AG04449 (cell line): ENCODE measurements at places on chromosomes 6 and 20.

DNA sequence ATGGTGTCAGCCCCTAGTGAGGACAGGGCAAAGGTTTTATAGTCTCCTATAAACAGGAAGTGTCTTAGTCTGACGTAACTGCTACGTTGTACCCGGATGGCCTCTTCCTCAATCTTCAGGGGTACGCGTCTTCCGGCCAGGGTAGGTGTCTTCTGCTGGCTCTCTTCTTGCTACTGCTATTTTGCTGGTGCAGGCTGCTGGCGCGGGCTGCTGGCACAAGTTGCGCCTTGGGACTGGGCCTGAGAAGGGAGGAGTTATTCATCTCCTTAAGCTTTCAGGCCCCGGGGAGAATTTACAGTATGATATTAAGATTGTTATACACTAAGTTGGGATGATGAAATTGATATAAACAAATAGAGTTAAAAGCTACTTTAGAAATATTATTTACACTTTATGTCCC is 74.4 kb downstream of the HDGFL1 start:
- DNase-seq, result no peak

- no peak for DNase-seq
Observed at GRCh38 chr6:25544833-25545232, 107.2 kb upstream of the SCGN start.

GRCh38 chr6:47129129-47129528 is 87.0 kb upstream of the ADGRF1 start:
- no peak for DNase-seq

- no peak for DNase-seq
Observed at GRCh38 chr6:156587071-156587470, 190.1 kb upstream of the ARID1B start.

- no peak for DNase-seq
Observed at GRCh38 chr20:33111306-33111705, 31.9 kb downstream of the BPIFB4 start.

- no peak for DNase-seq
Observed at GRCh38 chr6:36025260-36025931, 955 bp upstream of the SLC26A8 start.

- DNase-seq, result no peak
Observed at GRCh38 chr6:50986319-50986718, 167.6 kb downstream of the TFAP2B start.

DNA sequence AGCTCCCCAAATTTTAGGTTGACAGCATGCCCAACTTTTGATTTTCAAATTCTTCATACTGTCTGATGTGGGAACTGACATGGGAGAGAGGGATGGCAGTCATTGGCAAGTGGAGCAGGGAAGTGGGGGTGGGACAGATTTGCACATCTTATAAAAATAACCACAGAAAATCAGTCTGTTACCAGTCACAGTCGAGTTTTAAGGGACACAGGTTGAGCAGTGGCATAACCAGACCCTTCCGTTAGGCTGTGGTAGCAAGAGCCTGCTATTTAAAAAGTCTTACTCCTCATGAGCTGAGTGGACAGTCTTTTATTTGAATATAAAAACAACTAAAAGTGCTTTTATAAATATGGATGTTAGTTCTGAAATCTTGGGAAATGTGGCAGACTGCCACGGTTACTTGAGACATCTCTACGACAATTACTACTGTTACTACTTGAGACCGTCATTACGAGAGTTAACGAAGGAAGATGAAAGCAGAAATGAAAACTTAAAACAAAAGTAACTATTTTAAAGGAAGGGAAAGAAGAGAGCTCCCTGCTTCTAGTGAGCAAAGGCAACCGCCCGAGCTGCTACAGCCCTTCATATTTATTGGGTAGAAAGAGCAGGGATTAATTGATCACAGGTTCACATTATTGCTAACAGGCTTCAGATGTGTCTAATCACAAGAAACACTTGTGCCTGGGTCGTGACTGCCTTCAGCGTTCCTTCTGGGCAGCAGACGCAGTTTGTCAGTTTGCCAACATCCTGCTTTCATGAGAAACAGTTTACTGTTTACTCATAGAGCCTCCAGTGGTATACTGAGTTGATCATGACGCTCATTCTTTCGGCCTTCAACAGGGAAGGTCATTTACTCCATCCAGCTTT is 71.3 kb downstream of the EFHC1 start:
- DNase-seq, result no peak

GRCh38 chr6:135012764-135013163 is 41.9 kb downstream of the HBS1L start:
- DNase-seq, result peak; percentile 71

GRCh38 chr20:40449974-40450616 is 238.9 kb downstream of the MAFB start:
- no peak for DNase-seq

DNA sequence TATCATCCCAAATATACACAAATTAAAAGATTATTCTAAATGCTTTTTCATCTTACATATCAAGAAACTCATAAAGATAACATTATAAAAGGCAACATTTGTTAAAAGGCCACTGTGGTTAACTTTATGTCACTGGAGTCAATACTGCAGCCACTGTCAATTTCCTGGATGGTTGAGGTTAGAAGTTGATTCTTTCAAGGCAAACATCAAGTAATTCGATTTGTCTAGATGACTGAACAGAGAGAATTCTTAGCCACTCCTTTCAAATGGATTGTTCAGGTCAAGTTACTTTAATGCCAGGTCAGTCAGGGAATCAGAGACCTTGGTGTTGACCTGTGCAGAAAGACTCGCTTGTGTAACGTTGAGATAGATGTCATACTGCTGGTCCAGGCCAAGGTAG is 44.4 kb upstream of the SIM1 start:
- no peak for DNase-seq

- DNase-seq, result no peak
Observed at GRCh38 chr6:105781915-105782314, 304.2 kb upstream of the PRDM1 start.

- no peak for DNase-seq
Observed at GRCh38 chr20:54069501-54069971, 858 bp downstream of the BCAS1 start.
